AG08395 (cell line): ENCODE measurements at places on chromosomes 2 and 18.

DNA sequence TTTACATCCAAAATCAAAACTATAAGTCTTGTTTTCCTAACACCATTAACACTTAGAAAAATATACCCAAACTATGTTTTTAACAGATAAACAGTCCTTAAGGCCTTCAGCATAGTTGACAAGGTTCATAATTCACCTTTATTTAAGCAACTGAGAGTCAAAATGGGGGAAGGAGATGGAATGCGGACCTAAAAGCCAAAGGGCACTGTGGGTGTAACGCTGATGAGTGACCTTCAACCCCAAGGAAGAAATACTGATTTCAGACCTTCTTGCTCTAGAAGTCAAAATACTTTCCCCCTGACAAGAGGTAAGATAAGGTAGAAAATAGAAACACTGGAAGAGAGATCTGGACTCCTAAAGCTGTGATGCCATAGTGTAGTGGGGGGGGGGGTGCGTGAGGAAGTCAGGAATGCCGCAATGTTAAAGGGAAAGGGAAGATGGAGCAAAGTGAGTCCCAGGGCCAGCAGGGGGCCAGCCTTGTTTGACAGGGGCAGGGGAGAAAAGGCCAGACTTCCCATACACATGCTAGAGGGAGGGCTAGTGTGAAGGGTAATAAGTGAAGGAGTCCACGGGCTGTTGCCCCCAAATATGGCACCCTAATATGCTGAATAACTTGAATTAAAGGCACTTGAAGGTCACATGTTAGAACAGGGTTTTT, 31.4 kb downstream of the CCDC93 start:
- DNase-seq = no peak

DNA sequence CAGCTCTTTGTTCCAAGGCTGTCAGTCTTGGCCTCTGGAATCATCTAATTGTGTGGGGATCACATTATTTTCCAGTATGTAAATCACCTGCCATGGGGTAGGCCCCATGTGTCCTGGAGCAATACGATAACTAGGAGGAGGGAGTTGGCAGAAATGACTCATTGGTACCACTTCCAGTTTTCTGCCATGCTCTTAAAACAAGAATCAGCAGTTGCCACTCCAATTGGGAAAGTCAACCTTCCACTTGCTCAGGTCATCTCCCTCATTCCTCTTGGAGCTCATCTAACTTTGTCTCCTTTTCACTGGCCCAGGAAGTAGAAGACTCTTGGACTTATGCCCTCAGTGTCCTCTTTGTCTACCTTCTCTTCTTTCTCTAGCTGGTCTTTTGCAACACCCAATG, 487.0 kb downstream of the SLC4A3 start:
- DNase-seq = no peak

DNA sequence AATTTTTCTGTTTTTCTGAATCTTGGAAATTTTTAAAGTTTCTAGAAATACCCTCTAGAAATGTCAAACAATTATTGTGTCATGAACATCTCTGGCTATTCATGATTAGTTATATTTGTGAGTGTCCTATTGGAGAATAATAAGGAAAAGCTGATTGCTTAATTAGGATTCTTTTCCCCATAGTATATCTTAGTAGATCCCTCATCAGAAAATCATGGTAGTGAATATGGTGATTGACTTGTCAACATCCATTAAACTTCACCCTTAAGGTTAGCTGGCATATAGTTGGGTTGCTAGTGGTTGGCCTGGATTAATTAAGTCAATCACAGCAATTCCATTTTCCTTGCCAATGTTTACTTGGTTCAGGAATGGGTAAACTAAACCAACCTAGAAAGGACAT, 18.7 kb upstream of the NABP1 start:
- no peak for DNase-seq

DNA sequence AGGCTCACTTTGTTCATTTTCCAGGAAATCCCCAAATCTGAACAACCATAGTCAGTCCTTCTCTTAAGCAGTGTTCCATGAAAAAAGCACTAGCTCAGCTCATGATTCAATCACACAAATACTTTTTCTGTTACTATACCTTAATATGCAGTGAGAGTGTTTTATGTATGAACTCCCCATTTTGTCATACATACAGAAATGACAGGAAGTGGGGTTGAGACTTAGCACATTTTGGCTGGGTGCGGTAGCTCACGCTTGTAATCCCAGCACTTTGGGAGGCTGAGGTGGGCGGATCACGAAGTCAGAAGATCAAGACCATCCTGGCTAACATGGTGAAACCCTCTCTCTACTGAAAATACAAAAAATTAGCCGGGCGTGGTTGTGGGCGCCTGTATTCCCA, 55.2 kb upstream of the DTNB start:
- DNase-seq = no peak

GRCh38 chr2:224870341-224870740, 154.2 kb upstream of the CCDC195 start:
- no peak for DNase-seq

GRCh38 chr2:55311444-55311870, 42.4 kb upstream of the MTIF2 start:
- DNase-seq = peak; percentile 69

DNA sequence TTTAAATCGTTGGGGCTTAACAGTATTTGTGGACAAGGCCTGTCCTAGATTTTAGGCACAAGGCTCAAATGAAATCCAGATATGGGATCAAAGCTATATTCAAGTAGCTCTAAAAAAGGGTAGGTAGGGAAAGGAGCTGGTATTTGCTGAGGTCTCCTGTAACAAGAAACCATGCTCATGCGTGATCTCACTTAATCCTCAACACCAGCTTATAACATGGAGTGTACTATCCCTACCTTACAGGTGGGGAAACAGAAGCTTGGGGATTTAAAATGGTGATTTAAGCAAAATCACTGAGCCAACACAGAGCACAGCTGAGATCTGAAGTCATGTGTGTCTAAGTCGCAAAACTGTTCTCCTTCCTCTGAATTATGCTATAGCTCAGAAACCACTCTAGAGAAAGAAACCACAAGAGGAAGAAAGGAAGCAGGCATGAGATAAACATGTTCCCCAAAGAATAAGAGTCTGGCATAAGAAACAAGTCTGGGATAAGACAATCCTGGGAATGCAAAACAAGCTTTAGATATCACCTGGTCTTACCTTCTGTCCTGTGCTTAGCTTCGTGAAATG, 43.1 kb downstream of the CYRIA start:
- no peak for DNase-seq

GRCh38 chr2:10820562-10820961, 8.0 kb upstream of the PDIA6 start:
- no peak for DNase-seq

DNA sequence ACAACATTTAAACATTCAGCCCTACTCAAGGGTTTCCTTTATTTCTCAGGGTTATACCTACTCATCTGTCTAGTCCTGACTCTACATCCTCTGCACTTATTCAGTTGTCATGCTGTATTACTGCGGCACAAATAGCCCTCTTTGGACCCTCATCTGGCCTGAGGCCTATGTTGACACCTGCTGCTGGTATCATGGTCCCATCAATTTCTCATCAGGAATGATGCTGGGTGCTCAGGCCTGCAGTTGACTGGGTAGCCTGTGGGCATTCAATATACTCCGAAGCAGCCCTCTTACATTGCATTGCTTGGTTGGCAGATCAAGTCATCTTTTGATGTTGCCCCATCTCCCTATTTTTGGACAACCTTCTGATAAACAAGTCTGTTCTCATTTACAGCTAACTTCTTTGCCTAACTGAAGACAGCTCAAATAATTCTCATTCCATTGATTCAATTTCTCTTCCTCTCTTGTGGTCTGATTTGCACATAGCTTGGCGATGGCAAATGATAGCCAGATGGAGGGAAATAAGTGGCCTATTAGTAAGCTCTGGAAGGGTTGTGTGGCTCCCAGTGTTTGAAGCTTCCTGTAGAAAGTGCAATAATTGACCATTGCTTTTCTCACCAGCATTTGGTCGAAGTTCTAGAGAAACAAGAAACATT, 19.1 kb upstream of the MC4R start:
- DNase-seq = peak; percentile 64

- DNase-seq = no peak
Measured at GRCh38 chr2:170070778-170071177, 107.2 kb upstream of the MYO3B start.

- DNase-seq = no peak
Measured at GRCh38 chr2:46296216-46296839, 879 bp upstream of the EPAS1 start.

DNA sequence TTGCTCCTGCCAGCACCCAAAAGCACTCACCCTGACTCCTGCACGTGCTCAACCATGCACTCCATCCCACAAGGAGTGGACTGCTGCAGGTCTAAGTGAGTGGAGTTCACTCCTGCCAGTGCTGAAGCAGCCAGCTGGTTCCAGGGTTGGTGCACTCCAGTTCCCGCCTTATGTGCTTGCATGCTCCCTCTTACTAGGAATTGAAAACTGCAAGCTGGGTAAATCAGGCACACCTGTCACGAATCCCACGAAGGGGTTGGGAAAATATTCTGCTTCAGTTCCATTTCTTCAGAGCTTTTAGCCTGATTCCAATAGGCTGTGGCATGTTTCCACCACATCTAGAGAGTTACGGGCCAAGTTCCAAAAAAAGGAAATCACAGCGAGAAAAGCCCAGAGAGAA, 1365.5 kb upstream of the CHAC2 start:
- no peak for DNase-seq

DNA sequence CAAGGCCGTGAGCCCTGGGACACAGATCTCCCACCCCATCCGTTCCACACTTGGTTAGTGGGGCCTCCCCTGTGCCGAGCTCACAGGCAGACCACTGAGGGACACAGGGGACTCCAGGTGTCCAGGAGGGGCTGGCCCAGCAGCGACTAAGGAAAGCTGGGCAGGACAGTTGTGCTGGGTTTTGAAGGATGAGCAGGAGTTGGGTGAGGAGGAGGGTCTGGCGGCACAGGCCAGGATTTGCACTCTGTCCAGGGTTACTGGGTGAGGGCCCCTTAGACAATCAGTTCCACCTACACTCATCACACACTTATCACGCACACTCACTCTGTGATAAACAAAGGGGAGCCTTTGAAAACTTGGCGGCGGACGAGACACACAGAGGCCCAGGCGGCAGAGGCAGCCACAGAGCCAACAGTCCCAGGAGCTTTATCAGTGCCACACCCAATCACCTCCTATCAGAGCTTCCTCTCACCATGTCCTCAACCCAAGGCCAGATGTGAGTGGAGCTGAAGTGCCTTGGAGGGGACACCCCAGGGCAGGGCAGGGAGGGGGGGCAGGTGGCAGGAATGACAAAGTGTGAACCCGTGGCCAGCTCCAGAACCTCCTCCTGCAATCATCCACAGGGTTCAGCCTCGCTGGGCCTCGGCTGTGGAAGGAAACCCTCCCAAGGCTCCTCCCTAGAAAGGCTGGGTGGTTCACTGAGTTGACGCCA, 26.6 kb downstream of the BIN1 start:
- DNase-seq = no peak

DNA sequence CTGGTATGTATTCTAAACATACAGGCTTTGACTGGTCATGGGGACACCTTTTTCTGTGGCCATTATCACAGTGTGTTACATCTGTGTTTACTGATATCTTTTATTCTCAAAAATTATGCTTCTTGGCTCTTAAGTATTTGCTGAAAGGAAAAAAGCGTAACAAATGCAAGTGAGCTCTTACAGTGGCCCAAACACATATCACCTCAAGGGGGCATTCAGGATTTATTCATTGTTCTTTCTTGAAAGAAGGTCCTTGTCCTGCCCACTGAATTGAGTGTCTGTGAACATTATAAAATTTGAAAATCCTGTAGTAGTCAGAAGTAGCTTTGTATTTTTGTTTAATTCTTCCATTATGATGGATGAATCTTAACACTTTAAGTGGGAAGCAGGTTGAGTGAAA, 454.5 kb downstream of the XIRP2 start:
- DNase-seq = no peak

DNA sequence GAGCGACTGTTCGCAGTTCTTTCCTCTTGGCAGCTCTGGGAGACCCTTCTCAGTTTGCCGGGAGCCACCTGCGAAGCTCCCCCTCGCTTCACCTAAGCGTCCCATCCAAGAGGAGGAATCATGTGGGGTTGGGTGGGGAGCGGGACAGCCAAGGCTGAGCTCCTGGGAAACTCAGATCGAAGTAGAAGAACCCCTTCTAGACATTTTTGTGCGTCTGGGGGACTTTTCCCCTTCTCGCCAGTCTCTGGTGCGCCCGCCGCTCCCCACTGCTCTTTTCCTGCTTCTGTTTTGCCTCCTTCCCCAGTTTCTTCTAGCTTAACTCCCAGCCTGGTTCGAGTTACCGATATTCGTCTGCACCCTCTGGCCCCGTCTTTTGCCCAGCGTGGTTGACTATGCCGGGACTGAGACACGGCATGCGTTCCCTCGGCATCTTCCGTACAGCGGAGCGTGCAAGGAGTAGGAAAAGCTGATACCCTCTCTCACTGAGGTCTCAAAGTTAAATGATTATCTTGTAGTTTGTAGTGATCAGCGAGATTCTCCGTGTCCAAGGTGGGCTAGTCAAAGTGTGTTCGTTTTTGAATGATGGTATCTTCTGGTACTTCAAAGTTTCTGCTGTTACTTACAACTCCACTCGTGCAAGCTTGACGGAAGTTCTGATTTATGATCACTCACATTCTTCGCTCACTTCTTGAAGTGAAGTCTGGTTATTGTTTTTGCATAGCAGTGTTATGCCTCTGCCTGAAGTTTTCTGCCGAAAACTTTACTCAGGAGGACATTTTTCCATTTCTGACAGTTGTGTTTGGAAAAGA, 664 bp downstream of the CAMKMT start:
- peak; percentile 53 for DNase-seq

DNA sequence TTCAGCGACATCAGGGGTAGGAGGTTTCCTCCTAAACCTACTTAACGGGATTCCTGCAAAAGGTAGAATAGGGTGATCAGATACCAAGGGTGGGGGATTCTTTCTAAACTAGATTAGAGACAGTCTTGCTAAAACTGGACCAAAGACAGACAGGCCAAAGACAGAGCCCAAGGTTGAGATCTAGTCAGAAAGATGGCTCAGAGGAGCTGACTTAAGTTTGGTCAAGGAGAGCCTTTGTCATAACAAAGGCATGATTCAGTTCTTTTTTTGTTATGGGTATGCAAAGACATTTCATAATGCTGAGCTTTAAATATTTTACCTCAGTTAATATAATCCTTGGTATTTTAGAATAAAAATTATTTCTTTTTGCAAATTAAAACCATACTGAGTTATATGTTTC, 17.8 kb upstream of the GPR75 start:
- peak; percentile 14 for DNase-seq

DNA sequence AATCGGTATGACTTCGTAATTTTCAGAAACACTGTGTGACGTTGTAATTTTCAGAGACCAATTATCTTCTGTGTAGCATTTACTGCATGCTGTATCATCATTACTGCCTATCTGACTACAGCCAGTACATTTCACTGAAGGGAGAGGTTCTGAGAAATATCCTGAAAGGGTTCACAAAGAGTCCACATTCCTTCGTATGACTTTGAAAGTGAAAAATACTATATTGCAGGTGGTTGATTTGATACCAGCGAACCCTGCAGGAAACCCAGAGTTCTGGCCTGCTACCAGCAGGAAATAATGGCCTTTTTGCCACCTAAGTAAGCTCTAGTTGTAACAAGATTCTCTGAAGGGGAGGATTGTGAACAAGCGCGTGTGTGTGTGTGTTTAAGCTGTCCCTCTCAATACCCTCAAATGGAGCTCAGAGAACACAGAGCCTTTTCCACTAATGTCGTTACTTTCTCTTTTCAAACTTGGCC, 155.5 kb downstream of the ARHGAP28 start:
- DNase-seq = no peak

GRCh38 chr2:161946489-161947107, 127.4 kb downstream of the DPP4 start:
- peak; percentile 25 for DNase-seq
